ENCODE measurements at places on chromosomes 11 and 22. TPM values are rescaled to one million over a fixed set of nuclear protein-coding genes. Genes with fewer than 3 reads are reported as not detected.

The GNB1L gene
- total RNA-seq, result 12.9 TPM

GRCh38 chr22:26846645-26847044, 189.3 kb downstream of the MIAT start:
- DNase-seq, result no peak

The FOLR3 gene
- not detected for total RNA-seq

The RAB36 gene
- total RNA-seq, result 0.18 TPM

DNA sequence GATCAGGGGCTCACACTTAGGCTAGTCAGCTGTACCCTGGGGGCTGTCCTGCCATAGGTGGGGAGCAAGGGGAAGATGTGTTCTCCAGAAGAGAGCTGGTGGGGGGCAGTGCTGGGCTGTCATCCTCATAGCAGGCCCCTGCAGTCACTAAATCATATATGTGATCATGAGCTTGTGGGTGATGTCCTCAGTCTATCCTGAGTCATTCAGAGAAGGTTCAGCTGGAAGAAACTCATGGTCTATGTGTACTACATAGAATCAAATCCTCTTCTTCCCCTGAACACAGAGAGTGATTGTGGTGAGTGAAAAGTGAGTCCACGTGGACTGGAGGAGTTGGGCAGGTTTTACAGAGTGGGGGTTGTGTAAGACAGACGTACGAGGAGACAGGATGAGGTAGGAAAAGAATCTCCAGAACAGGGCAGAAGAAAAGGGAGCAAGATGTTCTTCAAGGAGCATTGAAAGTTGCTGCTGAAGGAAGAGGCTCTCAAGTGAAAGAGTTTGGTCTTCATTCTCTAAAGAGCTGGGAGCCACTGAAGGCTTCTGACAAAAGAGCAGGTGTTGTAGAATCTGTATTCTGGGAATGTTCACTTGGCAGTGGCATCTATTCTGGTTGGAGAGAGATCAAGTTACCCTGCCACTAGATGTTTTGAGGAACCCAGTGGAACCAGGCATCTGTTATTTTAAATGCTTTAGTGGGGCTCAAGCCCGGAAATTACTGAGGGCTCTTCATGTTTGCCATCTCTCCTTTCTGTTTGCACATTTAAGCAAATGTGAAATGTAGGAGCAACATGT, 68.9 kb downstream of the C22orf31 start:
- DNase-seq, result no peak

DNA sequence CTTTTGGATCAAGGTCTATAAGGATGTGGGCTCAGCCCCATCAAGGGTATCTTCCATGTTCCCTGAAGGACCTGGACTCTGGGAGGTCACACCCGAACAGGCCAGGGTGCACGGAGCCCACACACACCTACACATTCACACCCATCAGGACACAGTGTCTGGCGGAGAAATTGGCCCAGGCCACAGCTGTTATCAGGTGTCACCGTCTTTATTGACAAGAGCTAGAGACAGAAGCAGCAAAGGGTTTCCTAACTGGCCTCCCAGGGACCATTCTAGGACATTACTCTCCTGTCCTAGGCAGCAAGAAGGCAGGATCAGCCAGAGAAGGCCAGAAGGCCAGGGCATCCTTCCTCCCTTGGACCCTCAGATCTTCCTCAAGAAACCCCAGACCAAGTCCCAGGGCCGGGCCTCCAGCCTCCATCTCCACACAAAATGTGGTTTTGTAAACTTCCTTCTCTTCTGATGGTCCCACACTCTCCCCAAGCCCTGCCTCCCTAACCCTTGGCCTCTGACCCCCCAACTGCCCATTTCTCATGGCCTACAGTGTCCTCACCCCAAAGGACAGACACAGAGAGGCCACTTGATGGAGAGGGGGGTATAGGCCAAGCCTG, 8.1 kb downstream of the SSTR3 start:
- no peak for DNase-seq

GRCh38 chr11:111119751-111120150, 125.8 kb upstream of the POU2AF2 start:
- no peak for DNase-seq

The GAB2 gene
- 16.6 TPM for total RNA-seq

The LRRC74B gene
- not detected for total RNA-seq

The RAC2 gene
- total RNA-seq, result 413 TPM

The PATE2 gene
- total RNA-seq, result not detected

- no peak for DNase-seq
Observed at GRCh38 chr11:625636-626268, 997 bp upstream of the CDHR5 start.

- DNase-seq, result no peak
Observed at GRCh38 chr11:35458846-35459245, 39.5 kb upstream of the SLC1A2 start.

- DNase-seq, result no peak
Observed at GRCh38 chr22:45785458-45785857, 113.8 kb downstream of the ATXN10 start.

DNA sequence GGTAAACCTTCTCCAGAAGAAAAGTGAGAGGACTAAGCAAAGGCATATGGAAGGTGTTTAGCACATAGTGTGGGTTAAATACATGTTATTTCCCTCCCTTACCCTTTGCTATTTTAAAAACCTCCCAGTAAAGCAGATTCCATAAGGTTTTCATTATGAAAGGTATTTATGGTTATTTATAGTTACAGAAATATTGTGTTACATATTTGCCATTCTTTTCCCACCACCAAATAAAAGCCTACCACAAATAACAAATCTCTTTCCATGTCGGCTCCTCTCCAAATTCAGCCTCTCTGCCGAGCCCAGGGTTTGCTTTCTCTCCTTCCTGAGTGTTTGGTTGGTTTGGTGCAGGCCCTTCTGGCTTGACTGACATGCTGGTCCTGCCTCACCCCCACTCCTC, 64.4 kb downstream of the INSC start:
- DNase-seq, result no peak

DNA sequence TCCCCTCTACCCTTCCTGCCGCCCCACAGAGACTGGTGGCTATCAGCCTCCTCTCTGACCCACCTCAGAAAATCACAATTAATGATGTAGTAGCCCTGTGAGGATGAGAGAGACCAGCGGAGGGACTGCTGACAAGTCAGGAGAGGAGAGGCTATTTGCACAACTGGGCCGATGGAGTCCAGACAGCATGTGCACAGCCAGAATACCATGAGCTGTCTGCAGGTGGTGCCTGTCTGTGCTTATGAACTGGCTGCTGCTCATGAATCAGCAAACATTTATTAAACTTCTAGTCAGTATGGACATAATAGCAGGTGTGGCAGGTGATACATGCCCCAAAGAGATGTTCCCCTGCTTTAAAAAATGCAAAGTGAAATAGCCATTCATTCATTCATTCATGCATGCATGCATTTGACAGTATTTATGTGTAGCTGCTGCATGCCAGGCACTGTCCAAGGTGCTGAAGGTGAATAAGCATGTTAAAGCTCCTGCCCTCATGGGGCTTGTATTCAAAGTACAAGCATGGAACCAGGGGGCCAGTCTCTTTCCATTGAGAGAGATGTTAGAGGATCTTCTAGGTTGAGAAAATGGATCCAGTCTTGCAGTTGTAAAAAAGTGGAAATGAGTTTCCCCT, 141.3 kb downstream of the GRIK4 start:
- no peak for DNase-seq

GRCh38 chr11:107259811-107260221, 197.8 kb downstream of the CWF19L2 start:
- DNase-seq, result no peak

The PHLDB1 gene
- 6.0 TPM for total RNA-seq

The EI24 gene
- 33.0 TPM for total RNA-seq

DNA sequence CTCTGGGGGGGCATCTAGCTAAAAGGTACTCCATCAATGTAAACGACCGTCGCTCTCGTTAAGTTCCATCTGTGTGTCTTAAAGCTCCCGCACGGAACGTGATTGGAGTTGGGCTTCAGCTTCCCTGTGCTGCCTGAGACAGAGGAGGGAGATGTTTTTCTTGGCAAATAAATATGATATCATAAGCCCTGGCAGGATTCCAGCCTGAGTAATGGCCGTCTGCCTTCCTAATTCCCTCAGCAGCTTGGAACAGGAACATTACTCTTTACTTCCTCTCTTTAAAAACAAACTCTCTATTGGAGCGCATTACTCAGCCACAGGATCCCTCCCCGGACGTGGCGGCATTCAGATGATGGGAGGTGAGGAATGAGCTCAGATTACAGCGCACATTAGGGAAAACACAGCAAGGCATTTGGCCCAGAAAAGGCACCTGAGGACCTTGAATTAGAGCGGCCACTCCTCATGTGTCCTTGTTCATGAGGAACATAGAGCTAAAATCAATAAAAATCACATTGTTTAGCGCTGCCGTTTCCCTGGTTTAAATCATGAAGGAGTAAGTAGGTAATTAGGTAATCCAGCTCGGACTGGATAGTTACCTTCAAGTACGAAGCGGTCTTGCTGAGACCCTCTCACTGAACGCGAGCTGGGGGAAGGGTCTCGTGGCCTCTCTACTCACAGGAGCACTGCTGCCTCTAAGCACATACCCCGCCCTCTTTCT, 230.4 kb downstream of the ST3GAL4 start:
- no peak for DNase-seq

GRCh38 chr11:17972987-17973386, 39.9 kb downstream of the SERGEF start:
- no peak for DNase-seq

GRCh38 chr22:47376901-47377505, 614.6 kb downstream of the TBC1D22A start:
- no peak for DNase-seq

- no peak for DNase-seq
Observed at GRCh38 chr11:76149713-76150112, 56.6 kb downstream of the WNT11 start.

DNA sequence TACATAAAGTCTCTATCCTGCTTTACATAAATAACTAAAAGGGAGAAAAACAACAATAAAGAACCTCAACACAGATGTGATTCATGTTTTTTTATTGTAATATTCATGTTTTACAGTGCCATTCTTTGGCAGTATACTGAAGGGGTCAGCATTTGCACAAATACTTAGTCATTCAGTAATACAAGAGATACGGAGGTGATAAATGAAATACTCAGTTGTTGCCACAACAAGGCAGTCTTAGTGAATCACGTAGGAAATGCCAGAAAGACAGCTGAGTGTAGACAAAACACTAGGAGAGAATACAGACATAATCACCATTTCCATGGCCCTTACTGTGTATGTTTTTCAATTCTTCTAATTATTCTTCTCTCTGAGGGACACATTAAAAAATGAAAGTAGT, 910.4 kb downstream of the METTL15 start:
- no peak for DNase-seq

Measured in T-cell (primary cell).